ENCODE measurements at places on chromosomes 2 and 18. TPM values are rescaled to one million over a fixed set of nuclear protein-coding genes. Genes with fewer than 3 reads are reported as not detected.

DNA sequence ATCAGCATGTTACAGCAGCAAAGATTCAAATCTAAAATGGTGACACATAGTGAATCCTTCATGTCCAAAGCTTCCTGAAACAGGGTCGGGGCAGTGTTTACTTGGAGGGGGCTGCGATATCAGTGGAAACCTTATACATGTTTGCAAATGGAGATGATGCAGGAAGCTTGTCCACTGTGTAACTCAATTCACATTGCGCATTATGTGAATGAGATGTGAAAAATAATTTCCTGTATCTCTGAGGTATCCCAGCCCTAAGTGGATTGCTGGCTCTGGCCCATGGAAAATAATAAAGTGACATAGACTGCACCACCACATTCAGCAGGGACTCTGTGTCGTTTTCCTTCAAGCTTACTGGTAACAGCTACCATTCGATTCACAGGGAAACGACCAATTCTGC, 505.5 kb downstream of the GALR1 start:
- DNase-seq, result no peak

GRCh38 chr2:201116115-201116958, at the start of gene CFLAR:
CFLAR (plus strand) TSS chr2:201116164; CDS start chr2:201129866, 13,702 bp downstream.
- DNase-seq, result peak; percentile 84

- DNase-seq, result no peak
These were observed 49.9 kb upstream of the TMEM18 start for GRCh38 chr2:727071-727470.

- DNase-seq, result no peak
These were observed 25.7 kb downstream of the STEAP3 start for GRCh38 chr2:119249311-119249710.

- peak; percentile 54 for DNase-seq
These were observed 23.1 kb upstream of the KLF7 start for GRCh38 chr2:207188626-207189419.

- DNase-seq, result no peak
These were observed 94.0 kb downstream of the PLB1 start for GRCh38 chr2:28589746-28590463.

DNA sequence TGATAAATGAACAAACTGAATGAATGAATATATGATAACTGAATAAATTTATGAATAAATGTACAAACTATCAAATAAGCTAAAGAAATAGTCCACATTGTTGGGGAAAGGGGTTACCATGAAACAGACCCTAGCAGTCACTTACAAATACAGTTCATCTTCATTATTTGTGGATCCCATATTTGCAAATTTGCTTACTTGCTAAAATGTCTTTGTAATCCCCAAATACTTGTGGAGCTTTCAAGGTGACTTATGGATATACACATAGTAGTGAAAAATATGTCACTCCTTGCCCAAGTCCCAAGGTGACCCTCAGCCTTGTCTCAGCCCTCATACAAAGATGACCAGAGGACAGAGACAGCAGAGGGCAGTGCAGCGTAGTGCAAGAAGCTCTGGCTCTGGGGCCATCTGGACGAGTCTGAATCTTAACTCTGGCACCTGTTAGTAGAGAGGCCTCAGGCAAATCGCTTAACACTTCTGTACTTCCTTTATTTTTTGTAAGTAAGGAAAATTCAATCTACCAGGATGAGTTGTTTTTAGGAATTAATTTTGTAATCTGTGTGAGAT, 3.1 kb downstream of the PAIP2B start:
- DNase-seq, result peak; percentile 50

GRCh38 chr18:35938562-35938961, 33.9 kb upstream of the RMP24 start:
- no peak for DNase-seq

- DNase-seq, result no peak
These were observed 18.7 kb upstream of the ACKR3 start for GRCh38 chr2:236550701-236551465.

DNA sequence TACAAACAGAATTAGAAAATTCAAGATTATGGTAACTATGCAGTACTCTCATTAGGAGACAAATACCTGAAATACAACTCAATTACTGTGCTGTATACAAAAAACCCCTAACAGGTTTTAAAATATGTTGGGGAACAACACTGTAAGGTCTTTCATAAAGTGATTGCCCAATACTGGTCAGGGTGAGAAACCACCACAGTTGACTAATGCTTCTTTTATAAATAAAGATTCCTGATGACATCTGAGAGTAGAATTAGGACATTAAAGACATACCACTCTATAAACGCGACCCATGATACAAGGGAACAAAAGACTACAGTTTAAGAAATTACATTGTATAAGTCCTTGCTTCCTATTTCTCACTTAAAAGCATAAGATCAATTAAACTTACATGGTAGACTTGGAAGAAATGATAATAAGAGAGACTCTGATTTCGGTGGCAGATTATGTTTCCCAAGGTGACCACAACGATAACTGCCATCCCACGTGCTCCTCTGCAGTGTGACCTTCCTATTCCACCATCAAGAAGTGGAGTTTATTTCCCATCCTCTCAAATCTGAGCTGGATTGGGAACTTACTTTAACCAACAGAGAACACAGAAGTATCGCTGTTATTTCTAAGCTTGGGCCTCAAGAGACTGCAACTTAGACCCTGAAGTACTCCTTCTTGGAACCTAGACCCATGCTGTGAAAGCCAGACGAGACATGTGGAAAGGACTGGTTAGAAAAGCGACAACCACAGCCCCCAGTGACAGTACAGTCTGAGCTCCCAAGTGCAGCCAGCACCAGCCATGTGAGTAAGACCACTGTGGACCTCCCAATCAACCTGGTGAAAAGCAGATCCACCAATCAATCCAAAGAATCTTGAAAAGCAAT, 52.3 kb downstream of the ZNF521 start:
- DNase-seq, result no peak

- peak; percentile 57 for DNase-seq
These were observed 52.3 kb upstream of the ITGB6 start for GRCh38 chr2:160252278-160252887.

GRCh38 chr2:171587567-171587966, 65.3 kb downstream of the CYBRD1 start:
- DNase-seq, result no peak

GRCh38 chr18:31510319-31510718, 12.3 kb downstream of the DSG2 start:
- DNase-seq, result no peak

- no peak for DNase-seq
These were observed 46.7 kb upstream of the KCNG2 start for GRCh38 chr18:79750980-79751571.

DNA sequence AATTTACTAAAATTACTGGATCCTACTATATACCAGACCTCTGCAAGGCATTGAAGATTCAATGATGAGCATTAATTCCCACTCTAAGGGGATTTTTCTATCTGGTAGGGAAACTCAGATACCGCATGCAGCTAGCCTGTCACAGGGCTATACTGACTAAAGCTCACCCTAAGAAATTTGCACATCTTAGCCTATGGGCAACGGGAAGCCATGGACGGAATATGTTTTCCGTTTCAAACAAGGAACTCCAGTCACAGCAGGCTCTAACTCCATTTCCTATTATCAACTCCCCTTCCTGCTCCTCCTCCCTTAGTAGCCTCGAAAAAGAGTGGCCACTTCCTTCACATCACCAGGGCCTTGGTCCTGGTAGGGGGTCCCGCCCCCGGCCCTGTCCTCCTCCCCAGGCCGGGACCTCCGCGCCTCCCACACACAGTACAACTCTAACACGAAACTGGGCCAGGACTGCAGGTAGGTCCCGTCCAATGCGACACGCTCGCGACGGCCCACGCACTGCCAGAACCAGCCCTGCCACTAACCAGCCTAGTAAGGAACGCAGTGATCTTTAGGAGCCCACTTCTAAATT, 659 bp upstream of the COX5B start:
- peak; percentile 69 for DNase-seq

DNA sequence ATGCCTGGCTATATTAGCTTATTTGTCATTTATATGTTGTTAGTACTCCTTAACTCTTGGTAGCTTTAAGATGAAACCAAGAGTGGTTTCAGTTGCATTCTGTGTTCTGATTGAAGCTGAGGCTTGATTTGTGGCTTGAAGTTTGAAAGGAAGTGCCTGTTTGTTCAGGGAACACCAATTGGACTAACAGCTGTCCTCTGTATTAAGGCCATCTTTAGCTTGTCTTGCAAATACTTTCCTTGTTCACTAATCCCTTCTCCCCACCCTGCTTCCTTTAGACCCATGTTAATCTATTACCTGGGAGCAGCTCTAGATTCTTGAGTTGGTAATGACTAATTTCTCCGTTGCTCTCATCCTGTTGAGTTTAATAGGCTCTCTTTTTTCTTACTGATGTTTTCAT, 13.4 kb downstream of the ITGA6 start:
- no peak for DNase-seq

DNA sequence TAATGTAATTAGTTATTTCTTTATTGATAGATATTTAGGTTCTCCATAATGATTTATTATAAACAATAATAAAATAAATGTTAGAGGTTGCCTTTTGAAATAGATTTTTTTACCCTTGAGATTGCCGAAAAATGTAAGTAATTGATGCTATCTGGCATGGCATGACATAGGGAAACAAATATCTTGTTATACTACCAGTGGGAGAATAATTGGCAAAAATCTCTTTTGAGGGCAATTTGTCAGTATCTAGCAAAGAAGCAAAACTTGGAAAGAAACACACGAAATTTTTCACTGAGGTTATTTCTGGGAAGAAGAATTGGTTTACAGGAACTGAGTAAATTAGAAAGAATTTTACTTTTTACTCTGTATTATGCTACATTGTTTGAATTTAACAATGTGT, 547.2 kb upstream of the SETBP1 start:
- no peak for DNase-seq

DNA sequence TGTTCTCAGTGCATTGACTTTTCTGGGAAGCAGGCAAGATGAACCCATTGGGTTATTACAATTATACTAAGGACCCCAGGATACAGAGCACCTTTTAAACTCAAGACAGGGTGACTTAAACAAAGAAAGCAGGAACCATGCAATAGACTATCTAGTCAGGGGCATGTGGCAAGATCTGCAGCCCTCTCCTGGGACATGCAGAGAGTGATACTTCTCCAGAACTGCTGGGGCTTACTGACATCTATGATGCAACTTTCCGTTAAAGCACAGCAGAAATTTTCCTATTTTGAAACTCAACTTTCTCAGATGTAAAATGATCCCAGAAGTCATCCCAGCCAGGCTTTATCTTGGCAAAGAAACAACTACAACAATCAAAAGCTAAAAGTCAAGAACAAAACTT, 162.2 kb upstream of the HNMT start:
- DNase-seq, result no peak

DNA sequence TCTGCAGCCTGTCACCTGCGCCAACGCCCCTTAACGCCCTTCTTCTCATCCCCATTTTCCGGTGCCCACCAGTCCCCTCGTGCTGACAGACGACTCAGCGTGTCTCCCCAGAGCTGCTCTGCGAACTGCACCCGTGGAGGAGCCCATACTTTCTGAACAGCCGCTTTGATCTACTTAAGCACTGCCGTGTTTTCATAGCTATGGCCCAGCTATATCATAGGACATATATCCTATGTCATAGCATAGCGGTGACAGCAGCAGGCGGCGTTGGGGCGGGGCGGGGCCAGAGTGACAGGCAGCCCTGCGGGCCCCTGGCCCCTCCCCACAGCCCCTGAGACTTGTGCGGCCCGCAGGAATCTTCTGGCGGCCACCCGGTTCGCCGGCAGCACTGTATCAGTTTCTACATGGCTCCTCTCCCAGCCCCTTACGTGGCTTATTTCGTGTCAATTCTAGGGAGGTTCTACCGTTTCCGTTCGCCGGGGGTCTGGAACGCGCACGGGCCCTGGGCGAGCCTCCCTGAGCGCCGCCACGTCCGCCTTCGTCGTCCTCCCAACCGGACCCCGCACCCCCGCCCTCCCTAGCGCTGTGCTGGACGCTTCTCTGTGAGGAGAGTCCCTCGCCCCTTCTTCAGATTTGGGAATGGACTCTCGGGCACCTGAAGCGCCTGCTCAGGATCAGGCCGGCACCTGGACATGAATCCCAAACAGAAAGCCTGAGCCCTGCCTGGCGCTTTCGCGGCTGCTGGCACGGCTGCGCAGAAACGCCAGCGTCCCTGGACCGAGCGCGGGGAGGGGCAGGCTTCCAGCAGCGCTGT, 35.4 kb downstream of the PTPN18 start:
- peak; percentile 84 for DNase-seq

GRCh38 chr2:234773764-234774409, 177.9 kb upstream of the SH3BP4 start:
- no peak for DNase-seq

- no peak for DNase-seq
These were observed 49.8 kb downstream of the SLC4A5 start for GRCh38 chr2:74293191-74293991.

GRCh38 chr18:32974421-32975162, 201.8 kb upstream of the KLHL14 start:
- DNase-seq, result no peak

DNA sequence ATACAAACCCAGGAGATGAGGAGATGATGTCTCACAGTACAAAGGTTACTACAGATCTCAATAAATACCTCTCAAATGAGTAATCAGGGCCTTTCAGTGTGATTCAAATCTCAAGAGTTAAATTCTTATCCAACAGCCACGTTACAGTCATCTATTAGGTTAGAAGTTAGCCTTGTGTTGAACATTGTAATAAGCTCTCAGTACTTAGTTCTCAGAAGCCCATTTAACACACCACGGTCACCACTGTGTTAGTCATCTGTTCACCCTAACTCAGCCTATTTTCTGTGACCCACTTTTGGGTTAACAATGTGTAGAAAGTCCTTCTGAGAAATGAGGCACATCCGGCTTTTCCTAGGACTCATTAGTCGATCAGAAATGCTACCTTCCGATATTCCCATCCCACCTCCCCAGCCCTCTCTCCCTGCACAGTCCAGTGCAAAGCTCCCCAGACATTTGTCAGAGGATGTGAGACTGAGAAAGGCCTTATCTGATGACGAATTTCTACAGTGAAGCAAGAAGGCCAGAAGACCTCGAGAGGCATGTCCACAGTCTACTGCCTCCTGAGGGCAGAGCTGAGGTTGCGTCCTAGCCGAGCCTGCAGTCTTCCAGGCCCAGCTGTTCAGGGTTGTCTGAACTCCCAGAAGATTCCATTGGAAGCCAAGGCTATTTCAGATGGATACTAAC, 92.6 kb downstream of the ACTR2 start:
- DNase-seq, result no peak

- no peak for DNase-seq
These were observed 117.1 kb downstream of the ZNF521 start for GRCh38 chr18:25234740-25235345.

GRCh38 chr18:45342653-45343052, 272.6 kb upstream of the SLC14A2 start:
- DNase-seq, result no peak

The ITGAV gene
- 37.1 TPM for polyA plus RNA-seq

The SLC11A1 gene
- polyA plus RNA-seq, result 0.81 TPM

The IKZF2 gene
- polyA plus RNA-seq, result 9.1 TPM

The RAB6C gene
- polyA plus RNA-seq, result 0.71 TPM

The IL36A gene
- polyA plus RNA-seq, result not detected

The ATP6V1C2 gene
- polyA plus RNA-seq, result 4.2 TPM

The UGT1A8 gene
- not detected for polyA plus RNA-seq

The FOXD4L1 gene
- 2.8 TPM for polyA plus RNA-seq

The ABCB11 gene
- not detected for polyA plus RNA-seq

The PROM2 gene
- polyA plus RNA-seq, result 2.8 TPM

The SOCS6 gene
- 18.6 TPM for polyA plus RNA-seq

The STARD6 gene
- polyA plus RNA-seq, result not detected

The KCNE4 gene
- polyA plus RNA-seq, result not detected
